Stimulated activated effector memory CD8-positive, alpha-beta T cell treated with anti-CD3 and anti-CD28 coated beads, Interleukin-12 subunit alpha, Interleukin-12 subunit beta, amount 100 ng/mL, for 72 hours (primary cell): ENCODE measurements at places on chromosomes 11 and 22.

GRCh38 chr11:117192401-117192875, 6.7 kb upstream of the TAGLN start:
- no peak for DNase-seq

DNA sequence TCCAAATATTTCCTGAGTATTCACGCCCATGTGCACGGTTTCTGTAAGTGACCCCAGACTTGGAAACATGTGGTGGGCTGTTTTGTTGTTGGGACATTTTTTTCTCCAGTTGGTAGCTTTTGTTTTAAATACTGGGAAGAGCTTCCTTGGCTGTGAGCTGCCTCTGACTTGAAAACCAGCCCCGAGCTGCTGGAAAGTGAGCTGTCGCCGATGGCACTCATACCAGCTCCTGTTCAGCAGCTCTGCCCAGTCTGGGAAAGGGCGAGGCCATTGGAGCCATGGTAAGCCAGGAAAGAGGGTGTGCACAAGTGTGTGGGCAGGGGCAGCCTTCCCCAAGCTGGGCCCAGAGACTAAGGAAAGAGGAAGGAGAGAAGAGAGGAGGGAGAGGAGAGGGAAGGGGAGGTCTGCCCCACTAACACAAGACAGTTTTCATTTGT, 3.2 kb upstream of the FLI1 start:
- DNase-seq: peak; percentile 44

DNA sequence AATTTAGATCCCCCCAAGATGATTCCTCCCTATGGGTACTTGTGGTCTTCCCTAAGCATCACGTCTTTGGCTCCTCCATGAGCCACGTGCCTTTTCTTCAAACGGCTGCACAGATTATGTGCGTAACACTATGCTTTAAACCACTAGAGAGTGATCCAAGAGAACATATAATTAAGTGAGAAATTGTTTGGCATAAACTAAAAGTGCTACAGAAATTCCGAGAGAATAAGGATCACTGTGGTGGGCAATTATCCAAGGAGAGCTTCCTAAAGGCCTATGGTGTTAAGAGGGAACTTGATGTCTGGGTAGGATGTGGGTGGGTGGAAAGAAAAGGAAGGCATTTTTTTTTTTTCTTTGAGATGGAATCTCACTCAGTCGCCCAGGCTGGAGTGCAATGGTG, 110.9 kb downstream of the MAML2 start:
- no peak for DNase-seq

GRCh38 chr11:3086114-3086513, 28.9 kb upstream of the CARS1 start:
- DNase-seq: no peak

GRCh38 chr11:35289821-35290220, 129.5 kb downstream of the SLC1A2 start:
- DNase-seq: no peak

DNA sequence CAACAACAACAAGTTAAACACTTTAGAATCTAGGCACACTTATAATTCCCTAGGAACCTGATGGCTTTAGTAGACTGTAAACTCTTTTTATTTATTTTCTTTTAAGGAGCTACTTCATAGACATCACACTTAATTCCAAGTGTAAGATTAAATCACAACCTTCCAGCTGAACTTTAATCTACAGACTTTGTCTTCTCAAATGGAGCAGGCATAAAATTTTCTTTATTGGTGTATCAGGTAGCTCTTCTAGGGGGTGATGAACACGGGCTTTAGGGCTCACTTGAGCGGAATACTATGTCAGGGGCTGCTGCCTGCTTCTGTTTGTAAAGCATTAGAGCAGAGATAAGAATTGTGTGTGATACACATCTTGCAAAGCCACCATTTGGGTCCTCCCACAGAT, 525.8 kb upstream of the FAT3 start:
- no peak for DNase-seq

- DNase-seq: no peak
Measured at GRCh38 chr11:46280706-46281105, 3.2 kb downstream of the CREB3L1 start.

GRCh38 chr11:76777876-76778275, 5.3 kb upstream of the TSKU start:
- DNase-seq: no peak

- no peak for DNase-seq
Measured at GRCh38 chr11:77418971-77419597, 54.8 kb downstream of the PAK1 start.

DNA sequence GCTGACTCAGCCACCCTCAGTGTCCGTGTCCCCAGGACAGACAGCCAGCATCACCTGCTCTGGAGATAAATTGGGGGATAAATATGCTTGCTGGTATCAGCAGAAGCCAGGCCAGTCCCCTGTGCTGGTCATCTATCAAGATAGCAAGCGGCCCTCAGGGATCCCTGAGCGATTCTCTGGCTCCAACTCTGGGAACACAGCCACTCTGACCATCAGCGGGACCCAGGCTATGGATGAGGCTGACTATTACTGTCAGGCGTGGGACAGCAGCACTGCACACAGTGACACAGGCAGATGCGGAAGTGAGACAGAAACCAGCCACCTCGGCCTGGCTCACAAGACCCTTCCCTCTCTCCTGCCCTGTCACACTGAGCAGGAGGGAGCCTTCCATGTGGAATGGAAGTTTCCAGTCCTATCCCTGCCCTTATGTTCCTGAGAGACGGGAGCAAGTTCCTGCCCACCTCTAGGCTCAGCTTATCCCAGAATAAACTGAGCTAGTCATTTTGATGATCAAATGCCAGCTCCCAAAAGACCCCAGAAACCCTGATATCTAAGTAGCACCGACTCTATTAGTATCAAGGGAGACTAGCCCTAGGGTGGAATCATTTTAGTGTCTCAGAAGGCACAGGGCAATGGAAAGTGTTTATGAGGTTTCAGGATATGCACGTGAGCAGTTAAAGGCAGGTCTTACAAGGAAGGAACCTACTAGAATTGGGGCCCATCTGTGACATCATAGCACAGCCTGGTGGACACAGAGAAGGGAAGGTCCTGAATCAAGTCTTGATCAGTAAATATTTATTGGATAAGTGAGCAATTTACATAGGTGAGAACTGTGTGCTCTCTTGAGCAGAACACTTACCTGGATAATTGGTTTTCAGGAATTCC, 6.3 kb upstream of the IGLL5 start:
- DNase-seq: no peak

GRCh38 chr11:73019449-73019848, 122.7 kb downstream of the FCHSD2 start:
- DNase-seq: no peak

DNA sequence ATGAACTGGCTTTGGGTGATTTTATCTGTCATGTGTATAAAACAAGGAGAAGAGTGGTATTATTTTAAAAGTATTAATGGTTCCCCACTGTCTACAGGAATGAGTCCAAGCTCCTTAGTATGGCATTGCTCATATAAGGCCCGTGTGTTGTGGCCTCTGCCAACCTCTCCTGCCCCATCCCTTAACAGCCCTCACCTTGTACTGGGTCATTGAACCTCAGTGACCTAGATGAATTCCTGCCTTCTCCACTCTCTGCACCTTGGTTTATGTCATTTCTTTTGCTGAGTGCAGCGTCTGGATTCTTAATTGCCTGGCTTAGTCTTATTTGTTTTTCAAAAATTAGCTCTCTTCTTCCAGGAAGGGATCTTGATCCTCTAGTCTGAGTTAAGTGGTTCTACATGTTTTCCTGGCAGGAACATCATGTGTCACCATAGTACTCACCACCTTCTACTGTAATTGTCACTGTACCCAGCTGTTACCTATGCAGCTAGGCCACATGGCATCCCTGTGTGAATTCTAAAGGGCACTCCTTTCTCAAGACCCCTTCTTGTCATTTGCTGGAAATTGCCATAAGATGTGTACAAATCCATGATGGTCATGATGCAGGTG, 36.2 kb upstream of the POGLUT3 start:
- no peak for DNase-seq

DNA sequence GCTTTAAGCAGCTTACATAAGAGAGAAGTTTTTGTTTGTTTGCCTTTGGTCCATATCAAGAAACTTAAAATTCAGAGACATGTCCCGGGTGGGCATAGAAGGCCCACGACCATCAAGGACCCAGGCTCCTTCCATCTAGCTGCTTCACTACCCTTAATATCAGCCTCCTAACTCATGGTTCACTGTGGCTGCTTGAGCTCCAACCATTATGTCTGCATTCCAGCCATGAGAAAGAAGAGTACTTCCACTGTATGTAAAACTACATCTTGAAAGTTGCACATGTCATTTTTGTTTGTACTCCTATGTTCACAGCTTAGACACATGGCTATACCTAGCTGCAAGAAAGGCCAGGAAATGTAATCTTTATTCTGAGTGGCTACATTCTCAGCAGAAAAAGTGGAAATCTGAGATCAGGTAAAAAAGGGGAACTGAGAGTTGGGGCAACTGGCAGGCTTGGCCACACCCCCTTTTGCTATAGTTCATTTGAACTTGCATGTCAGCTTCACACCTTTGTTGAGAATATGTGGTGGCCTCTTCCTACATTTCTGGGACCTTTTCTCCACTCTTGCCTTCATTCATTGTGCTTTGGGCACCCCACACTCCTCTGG, 81.3 kb upstream of the TP53I11 start:
- no peak for DNase-seq

DNA sequence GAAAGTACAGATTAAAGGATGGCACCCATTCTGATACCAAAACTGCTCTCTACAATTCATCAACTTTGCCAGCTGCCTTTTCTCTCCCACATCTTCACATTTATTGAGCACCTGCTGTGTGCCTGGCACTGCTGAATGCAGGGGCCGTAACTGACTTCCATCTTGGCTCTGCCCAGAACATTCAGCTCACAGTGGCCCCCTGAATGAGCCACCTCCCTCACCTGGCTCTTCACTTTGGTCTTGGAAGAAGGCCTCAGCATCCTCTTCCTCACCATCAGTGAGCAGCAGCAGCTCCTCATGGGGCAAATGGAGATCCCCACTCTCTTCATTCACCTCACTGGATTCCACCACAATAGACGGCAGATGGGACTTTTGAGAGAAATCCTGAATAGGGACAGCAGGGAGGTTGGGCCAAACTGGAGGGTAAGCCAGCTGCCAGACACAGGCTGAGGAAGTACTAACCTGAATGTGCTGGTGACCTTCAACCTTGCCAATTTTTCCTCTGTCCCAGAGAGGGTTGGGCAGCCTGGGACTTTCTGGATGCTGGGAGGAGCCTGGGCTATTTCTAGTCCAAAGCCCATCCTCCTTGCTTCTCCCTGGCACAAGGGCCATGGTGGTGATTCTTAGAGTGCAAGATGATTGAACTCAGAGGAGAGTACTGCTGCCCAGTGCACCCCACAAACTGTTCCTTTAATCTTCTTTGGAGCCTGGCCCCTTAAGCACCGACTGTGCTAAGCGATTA, 1.9 kb upstream of the UQCC3 start:
- no peak for DNase-seq

DNA sequence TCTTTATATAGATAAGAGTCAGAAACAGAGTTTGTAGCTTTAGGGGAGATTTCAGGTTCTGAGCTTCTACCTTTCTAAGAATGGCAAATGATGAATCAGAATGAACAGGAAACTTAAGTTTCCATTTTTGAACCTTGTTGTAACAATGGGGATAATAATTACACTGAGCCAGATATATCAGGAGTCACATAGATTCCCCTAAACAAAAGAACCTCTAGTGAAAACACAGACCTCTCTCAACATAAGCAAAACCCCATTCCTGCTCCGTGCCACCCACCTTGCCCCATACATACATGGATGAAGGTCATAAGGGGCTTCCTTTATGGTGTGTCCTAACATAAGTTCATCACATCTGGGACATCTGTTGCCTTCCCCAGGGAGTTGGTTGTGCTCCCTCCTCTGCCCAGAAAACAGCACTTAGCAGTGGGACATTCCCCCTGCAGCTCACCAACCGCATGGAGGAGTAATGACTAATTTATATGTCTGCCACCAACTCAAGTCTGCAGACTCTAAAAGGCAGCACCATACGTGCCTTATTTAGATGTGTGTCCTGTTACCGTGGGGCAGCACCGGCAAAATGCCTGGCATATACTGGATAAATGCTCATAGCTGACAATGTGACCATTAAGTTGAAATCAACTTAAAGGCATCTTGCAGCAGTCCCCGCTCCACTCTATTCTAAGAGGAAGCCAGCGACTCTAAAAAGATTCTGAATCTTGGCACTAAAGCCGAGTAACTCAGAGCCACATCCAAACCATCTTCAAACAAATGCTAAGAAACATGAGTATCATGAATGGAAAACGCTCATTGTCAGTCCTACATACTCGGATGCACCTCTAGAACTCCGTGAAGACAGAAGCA, 8.0 kb downstream of the JAML start:
- DNase-seq: no peak

DNA sequence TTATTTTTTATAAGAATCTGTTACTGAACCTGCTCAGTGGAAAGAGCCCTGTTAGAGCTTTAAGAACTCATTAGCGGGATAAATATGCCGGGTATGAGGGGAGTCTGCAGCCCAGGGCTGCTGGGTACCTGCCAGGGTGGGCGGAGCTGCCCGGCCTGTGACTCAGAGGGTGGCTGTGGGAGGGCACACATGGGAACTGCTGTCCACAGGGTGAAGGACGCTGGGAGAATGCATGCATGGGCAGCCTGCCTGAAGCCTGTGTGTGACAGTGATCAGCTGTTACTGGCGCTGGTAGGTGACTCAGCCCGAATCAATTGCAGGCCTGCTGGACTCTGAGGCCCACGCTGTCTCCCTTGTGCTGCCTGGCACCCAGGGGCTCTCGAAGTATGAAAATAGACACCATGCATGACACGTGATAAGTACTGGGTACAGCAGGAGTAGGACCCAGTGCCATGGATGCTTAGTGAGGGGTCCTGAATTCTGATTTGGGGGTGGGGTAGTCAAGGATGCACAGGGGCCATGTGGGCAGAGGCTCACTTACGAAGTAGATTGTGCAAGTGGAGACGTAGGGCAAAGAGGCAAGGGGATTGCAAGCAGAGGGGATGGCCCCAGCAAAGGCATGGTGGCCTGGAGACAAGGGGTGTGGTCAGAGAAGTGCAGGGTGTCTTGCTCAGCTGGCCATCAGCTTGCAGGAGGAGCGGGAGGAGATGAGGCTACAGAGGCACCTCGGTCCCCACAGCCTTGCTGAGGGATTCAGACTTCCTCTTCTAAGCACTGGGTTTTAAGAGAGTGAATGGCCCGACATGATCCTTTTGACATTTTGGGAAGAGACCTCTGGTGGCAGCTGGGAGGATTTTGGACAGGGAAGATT, 36.5 kb downstream of the GRIK4 start:
- no peak for DNase-seq

DNA sequence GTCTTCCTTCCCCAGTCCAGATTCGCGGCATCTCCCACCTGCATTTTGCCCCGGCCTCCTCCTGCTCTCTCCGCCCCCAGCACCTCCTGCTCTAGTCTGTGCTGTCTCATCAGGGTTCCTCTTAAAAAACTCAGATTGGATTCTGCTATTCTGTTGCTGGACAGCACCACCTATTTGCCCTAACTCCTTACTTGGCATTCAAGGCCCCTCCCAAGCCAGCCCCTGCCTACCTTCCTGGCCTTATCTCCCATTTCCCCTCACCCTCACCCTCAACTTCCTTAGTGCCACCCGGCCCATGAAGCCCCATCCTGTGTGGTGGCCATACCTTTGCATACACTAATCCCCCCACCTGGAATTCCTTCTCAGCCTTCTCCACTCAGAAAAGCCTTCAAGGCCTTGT, 59.9 kb upstream of the PRDM11 start:
- no peak for DNase-seq
